ENCODE measurements at places on chromosomes 6 and 20. TPM values are rescaled to one million over a fixed set of nuclear protein-coding genes. Genes with fewer than 3 reads are reported as not detected.

Gene BMP6
- 4.7 TPM for total RNA-seq

Gene NRSN1
- not detected for total RNA-seq

Gene TRIM31
- not detected for total RNA-seq

Gene CD83
- total RNA-seq: 3.9 TPM

Gene RNF39
- total RNA-seq: not detected

Gene EMILIN3
- not detected for total RNA-seq

Gene CALHM4
- total RNA-seq: not detected

Gene NKX2-2
- 0.20 TPM for total RNA-seq

Gene ADTRP
- total RNA-seq: 1.8 TPM

Gene STMN3
- total RNA-seq: 8.8 TPM

Gene TMC2
- under 0.01 TPM for total RNA-seq

Gene HLA-DPA1
- 7.0 TPM for total RNA-seq

Gene SRSF6
- 62.9 TPM for total RNA-seq

Gene SIGLEC1
- not detected for total RNA-seq
